ENCODE measurements at places on chromosomes 3 and 15. TPM values are rescaled to one million over a fixed set of nuclear protein-coding genes. Genes with fewer than 3 reads are reported as not detected.

Gene COLQ
- 14.1 TPM for total RNA-seq

Gene LARP6
- total RNA-seq = 7.3 TPM

Gene SLC9A9
- total RNA-seq = 20.4 TPM

Gene CHRM5
- not detected for total RNA-seq

Gene MYLK
- 26.6 TPM for total RNA-seq

Gene TMEM158
- total RNA-seq = 0.52 TPM

Gene CSK
- total RNA-seq = 13.6 TPM

Gene PRKCD
- 3.7 TPM for total RNA-seq

Gene CLDN16
- under 0.01 TPM for total RNA-seq

Gene SST
- not detected for total RNA-seq

Gene SERINC4
- under 0.01 TPM for total RNA-seq

Gene CMTM8
- not detected for total RNA-seq

Gene SH2D7
- not detected for total RNA-seq

Gene TIMP4
- 4.7 TPM for total RNA-seq

Gene PAK6
- 1.0 TPM for total RNA-seq

Gene GPR149
- total RNA-seq = not detected

Gene PEX5L
- total RNA-seq = not detected

Gene PLA2G4D
- total RNA-seq = not detected

Gene OXSM
- total RNA-seq = 6.3 TPM

Gene PARL
- total RNA-seq = 35.0 TPM

Gene HCN4
- total RNA-seq = under 0.01 TPM

Gene NMNAT3
- 4.2 TPM for total RNA-seq

Gene GHRL
- total RNA-seq = 0.52 TPM

Gene GOLGA6L7
- total RNA-seq = not detected

Gene ATP10A
- total RNA-seq = 7.8 TPM

Gene SPATA12
- not detected for total RNA-seq

Gene NUP210
- total RNA-seq = 3.7 TPM

Gene CSTA
- total RNA-seq = 0.52 TPM

Gene KBTBD12
- 13.6 TPM for total RNA-seq

Gene TMCO5A
- not detected for total RNA-seq
